NCI-H1105 (cell line): ENCODE measurements at places on chromosomes 12 and 14.

- DNase-seq = no peak
Measured at GRCh38 chr12:46230983-46231382, 37.9 kb downstream of the SLC38A1 start.

GRCh38 chr12:104172570-104172947 lies 34.5 kb upstream of the NFYB start:
- no peak for DNase-seq

GRCh38 chr14:59015482-59015881 lies 173.0 kb upstream of the DAAM1 start:
- no peak for DNase-seq

DNA sequence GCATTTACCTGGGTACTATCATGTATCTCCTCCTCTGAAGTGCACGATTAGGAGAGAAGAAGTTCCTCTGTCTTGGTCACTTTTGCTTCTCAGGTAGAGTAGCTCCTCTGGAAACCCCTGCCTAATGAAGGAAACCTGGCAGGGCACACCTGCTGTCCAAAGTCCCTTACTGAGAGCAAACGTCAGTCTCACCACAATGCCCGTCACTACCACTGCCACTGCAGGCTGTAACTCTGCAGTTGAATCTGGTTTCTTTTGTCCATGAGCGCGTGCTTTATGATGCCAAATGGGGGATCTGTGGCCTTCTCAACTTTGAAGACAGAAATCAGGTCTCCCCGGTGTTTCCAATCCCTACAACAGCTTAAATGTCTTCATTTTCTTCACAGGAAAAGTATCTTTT lies 1068.6 kb downstream of the BCL11B start:
- no peak for DNase-seq

- DNase-seq = no peak
Measured at GRCh38 chr14:22887990-22888378, 5.0 kb downstream of the REM2 start.

GRCh38 chr14:76129851-76130576 lies 21.7 kb upstream of the GPATCH2L start:
- no peak for DNase-seq

- no peak for DNase-seq
Measured at GRCh38 chr12:84157170-84157569, 755.4 kb downstream of the SLC6A15 start.

DNA sequence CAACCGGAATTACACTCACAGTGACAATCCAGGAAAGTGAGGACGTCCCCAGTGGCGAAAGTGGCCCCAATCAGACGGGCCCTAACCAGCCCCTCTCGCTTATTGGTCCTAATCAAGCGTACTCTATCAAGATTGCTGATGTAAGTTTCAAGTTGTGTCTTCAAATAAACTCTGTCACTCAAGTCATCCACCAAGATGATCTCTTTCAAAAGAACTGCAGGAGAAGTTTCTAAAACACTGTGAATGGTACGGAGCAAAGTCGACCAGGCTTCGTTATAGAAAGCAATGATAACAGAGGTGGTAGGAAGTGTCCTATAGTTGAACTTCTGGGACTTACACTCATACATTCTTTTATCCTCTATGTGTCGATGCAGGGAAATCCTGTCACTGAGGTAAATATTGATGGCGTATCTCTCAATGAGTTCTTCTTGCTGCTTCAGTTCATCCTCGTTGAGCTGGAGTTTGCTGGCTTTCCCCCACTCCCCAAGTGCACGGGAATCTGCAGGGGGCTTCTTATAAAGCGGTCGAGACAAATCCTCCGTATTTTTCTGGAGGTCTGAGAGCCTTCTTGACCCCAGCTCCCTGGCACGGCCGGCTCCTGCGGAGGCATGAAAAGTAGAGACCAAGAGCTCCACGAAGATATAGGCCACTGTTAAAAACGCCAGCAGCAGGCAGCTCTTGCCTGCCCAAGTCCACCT lies 604 bp downstream of the GALNT4 start:
- DNase-seq = no peak

DNA sequence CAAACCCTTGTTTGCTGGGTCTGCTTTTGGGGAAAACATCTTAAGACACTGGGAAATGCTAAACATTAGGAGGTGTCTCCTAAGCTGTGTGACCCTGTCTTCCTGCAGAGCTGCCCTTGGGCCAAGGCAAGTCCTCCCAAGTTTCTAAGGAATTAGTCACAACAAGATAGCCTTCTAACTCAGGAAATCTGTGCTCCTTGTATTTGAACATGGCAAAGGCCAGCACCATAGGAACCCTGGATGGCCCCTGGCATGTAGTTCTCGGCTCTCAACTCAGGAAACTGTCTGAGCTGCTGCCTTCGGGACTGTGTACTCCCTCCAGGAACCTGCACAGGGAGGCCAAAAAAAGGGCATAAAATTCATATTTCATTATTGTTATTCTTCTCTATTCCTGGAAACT lies 37.6 kb upstream of the LTBP2 start:
- DNase-seq = no peak

DNA sequence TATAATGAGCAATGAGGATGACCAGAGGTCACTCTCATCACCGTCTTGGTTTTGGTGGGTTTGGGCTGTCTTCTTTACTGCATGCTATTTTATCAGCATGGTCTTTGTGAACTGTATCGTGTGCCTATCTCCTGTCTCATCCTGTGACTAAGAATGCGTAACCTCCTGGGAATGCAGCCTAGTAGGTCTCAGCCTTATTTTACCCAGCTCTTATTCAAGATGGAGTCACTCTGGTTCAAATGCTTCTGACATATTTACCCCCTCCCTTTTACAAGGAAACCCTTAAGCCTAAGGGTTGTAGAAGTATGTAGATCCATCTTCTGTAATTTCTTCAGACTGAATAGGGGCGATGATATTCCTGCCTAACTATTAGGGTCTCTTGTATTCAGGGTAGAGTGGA lies 8.4 kb downstream of the IFI27L1 start:
- no peak for DNase-seq

DNA sequence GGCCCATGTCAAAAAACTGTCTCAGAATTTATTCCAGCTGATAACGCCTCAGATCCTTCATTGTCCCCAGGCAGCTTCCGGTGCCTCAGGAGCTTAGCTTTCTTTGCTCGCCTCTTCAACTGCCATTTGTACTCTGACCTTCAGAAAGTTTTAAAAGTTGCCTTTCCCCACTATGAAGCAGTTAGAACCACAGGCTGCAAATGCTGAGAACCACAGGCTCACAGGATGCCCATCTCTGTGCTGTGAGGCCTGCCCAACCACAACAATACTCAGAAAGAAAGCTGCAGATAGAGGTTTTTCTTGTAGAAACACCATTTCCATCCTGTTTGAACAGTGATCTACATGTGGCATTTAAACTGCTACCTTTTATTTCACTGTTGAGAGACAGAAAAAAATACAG lies 131.1 kb downstream of the PRKCH start:
- no peak for DNase-seq

DNA sequence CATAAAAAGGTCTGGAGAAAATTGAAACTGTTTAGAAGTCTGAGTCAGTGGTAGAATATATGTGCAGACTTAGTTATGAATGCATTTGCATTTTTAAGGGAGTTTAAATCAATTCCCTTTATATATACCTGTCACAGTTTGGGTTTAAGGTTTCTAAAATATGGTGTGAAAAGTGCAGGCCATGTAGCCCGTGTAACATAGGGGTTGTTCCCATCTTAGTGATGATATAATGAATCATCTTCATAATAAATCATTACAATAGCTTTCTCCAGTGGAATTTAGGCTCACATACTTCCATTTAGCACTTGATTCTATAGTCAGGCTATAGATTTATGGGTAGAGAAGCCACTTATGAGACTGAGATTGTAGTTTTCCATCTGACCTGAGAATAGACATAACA lies 1162.4 kb downstream of the SLC16A7 start:
- no peak for DNase-seq

- DNase-seq = no peak
Measured at GRCh38 chr12:114396869-114397719, 8.8 kb downstream of the TBX5 start.

DNA sequence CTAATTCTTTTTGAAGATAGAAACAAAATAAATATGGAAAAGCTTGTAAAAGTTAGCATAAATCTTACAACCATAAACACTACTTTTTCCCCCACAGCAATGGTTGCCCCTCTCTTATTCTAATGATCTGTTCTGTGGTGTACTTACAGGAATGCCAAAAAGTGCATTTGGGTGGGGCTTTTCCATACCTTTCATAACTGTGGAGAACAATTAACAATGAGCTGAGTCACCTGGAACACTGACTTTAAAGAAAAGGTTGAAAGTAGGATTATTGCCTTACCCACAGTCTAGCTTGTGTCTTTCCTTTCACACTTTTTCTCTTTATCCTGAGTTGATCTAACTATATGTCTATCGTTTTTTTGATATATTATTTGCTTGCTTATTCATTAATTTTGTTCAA lies 86.9 kb downstream of the TPH2 start:
- DNase-seq = no peak

GRCh38 chr12:19547271-19547671 lies 108.0 kb downstream of the AEBP2 start:
- no peak for DNase-seq
